ENCODE measurements at places on chromosomes 3 and 15.

DNA sequence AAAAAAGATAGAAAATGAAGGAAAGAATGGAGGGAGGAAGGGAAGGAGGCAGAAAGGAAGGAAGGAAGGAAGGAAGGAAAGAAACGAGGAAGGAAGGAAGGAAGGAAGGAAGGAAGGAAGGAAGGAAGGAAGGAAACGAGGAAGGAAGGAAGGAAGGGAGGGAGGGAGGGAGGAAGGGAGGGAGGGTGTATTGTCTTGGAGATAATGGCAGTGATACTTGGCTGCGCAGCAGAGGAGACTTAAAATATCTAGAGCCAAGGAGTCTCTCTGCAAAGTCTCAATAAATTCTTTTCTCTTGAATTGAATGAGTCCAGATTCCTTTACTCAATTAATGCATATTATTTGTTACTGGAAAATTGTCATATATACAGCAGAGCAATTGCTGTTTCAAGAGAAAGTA is 1059.7 kb downstream of the ZPLD1 start:
- DNase-seq, result no peak

GRCh38 chr3:47176582-47176981 is 12.7 kb upstream of the SETD2 start:
- DNase-seq, result no peak

DNA sequence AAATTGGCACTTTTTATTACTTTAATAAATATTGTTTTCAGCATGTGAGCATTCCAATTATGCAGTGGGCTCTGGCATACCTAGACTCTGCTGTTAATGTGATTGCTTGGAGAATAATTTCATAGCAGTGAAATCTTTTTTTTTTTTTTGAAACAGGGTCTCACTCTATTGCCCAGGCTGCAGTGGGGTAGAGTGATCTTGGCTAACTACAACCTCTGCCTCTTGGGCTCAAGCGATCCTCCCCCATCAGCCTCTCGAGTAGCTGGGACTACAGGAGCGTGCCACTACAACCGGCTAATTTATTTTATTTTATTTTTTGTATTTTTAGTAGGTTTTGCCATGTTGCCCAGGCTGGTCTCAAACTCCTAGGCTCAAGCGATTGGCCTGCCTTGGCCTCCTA is 14.6 kb upstream of the CORO2B start:
- no peak for DNase-seq

DNA sequence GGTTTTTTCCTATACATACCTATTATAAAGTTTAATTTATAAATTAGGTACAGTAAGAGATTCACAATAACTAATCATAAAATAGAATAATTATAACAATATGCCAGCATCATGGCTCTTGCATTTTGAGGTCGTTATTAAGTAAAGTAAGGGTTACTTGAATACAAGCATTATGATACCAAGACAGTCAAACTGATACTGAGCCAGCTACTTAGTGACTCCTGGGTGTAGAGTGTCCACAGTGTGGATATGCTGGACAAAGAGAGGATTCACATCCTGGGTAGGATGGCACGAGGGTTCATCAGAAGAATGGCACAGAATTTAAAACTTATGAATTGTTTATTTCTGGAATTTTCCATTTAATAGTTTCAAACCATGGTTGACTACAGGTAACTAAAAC is 157.2 kb upstream of the IL12A start:
- no peak for DNase-seq

GRCh38 chr15:60757831-60758570 is 279.1 kb upstream of the ICE2 start:
- peak; percentile 37 for DNase-seq

- DNase-seq, result no peak
These were observed 16.6 kb downstream of the FOXB1 start for GRCh38 chr15:60020736-60021135.

DNA sequence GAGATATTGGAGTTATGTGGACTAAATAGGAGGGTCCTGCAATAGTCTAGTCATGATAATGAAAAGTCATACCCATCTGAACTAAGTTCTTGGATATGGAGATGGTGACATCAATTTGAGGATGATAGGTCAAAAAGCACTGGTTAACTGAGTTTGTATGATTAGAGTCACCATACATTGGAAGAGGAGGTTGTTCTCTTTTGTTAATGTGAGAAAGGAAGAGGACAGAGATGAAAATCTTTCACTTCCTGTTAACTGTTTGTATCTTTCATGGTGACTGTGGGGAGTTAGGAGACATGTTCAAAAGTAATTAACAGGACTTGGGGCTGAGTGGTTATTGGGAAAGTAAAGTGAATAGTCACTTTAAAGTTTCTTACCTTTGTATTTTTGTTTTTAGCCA is 11.1 kb downstream of the TMEM62 start:
- DNase-seq, result no peak

DNA sequence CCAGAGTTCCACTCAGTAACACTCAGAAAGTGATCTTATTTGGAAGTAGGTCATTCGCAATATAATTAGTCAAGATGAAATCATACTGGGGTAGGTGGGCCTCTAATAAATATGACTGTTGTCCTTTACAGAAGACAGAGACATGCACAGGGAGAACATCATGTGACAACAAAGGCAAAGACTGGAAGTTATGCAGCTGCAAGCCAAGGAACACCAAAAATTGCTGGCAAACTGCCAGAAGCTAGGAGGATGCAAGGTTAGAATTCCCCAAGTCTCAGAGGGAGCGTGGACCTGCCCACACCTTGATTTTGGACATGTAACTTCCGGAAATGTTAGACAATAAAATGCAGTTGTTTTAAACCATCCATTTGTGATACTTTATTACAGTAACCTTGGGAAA is 471.5 kb upstream of the AGTR1 start:
- no peak for DNase-seq

GRCh38 chr15:52652984-52653383 is 26.2 kb downstream of the ATOSA start:
- peak; percentile 96 for DNase-seq

DNA sequence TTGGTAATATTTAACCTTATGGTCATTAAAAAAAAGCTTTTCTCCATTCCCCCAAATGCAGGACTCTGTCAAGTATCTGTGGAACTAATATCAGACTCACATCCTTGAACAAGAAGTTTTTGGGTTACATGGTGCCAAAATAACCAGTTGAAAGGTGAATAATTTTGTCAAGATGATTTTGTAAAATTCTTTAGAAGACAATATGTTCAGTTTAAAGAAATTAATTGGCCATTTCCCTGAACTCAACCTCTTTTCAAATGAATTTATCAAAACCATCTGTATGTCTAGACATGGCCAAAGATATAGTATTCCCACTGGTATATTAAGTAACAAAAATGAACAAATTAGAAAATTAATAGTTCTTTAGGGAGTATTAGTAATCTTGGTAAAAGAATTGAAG is 280.5 kb downstream of the MBNL1 start:
- no peak for DNase-seq

GRCh38 chr3:4332574-4332973 is 29.4 kb downstream of the SETMAR start:
- no peak for DNase-seq

GRCh38 chr3:114741066-114741465 is 406.0 kb downstream of the ZBTB20 start:
- no peak for DNase-seq

GRCh38 chr15:27328186-27328585 is 357.2 kb downstream of the GABRG3 start:
- DNase-seq, result no peak

DNA sequence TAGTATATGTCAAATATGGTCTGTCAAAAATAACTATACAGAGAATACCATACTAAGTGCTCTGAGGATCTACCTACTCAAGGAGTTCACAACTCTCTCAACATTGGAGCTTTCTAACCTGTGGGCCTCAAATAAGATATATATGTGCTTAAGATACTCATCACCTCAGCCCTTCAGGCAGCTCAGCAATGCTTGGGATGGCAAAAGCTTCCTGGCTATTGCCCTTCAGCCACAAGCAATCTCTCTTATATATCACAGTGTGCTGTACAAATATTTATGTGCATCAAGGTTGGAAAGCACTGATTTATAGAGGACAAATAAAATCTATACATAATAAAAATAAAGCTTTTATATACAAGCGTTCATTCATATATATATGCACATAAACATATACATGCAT is 40.3 kb downstream of the ICE2 start:
- DNase-seq, result no peak

DNA sequence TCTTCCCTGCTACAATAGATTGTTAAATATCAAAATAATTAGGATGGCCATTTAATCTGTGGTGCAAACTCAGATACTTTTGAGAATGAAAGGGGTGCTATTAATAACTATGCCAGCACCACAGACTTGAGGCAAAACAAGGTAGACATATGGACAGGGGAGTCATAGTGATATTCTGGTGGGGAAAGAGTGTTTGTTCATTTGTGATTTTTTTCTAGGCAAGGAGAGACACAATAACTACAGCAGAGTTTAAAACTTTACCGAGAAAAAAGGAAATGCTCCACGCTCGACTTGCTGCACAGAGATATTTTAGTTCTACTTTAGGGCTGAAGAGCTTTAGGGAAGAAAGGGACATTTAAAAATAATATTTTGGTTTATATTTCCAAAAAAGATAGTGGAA is 611.2 kb upstream of the GRM7 start:
- no peak for DNase-seq

DNA sequence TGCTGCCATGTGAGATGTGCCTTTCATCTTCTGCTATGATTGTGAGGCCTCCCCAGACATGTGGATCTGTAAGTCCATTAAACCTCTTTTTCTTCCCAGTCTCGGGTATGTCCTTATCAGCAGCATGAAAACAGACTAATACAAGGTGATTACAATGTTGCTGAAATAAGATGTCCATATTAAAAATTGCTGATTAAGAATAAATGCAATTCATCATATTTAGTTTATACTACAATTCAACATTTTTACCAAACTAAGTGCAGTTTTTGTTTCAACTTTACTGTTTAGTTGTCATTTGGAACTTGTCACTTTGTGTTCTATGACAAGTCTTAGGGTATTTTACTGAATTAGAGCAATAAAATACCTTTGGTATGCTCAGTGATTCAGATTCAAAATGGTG is 127.6 kb upstream of the TMCO5A start:
- no peak for DNase-seq

DNA sequence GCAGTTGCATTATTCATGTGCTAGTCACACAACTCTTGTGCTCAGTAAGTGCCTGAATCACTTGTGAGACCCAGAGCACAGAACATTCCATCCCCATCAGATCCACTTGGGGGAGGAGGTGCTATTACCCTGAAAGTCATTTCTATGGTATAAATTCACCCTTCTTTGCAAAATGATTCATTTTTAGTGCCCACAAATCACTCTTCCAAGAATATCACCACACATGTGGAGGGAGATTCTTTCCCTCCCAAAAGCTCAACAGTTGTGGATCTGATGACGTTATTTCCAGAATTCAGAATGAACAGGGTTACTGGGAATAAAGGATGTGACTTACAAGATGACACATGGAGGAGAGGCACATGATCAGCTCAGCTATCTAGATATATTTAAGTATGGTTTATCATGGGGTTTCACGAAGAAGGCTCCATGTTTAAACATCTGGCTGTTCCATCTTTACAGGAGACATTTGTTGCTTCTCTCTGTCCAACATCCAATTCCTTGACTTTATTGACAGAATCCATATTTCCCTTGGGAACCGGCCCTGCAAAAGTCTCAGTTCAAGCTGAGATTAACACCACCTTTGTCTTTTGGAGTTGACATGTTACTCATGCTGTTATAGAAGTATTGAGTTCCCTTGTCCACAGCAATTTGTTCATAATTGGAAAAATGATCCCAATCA is 214.2 kb upstream of the PROK2 start:
- DNase-seq, result peak; percentile 98

- DNase-seq, result no peak
These were observed 109.0 kb upstream of the ADAMTS9 start for GRCh38 chr3:64796607-64797399.

- no peak for DNase-seq
These were observed 376.0 kb upstream of the PDZRN3 start for GRCh38 chr3:74000725-74001124.

GRCh38 chr15:90654233-90655136 is 62.7 kb upstream of the BLM start:
- no peak for DNase-seq

DNA sequence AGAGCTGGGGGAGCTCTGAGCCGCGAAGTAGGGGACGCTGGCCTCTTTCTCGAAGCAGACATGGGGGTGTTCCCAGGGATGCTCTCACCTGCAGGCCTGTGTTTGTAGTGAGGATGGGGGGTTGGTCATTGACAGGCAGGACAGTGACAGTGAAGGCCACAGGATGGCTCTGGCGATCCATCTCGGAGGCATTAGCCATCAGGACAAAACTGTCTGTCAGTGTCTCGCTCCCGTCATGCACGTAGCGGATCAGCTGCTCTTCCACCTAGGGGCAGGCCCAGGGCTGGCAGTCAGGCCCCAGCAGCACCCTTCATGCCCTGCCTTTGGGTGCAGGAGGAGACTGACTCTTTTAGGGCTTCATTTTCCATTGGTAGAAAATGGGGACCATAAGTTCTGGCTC is 28.0 kb downstream of the CSPG4 start:
- DNase-seq, result no peak

GRCh38 chr3:64806668-64807605 is 119.1 kb upstream of the ADAMTS9 start:
- peak; percentile 68 for DNase-seq

GRCh38 chr3:3551981-3552380 is 247.2 kb upstream of the LRRN1 start:
- DNase-seq, result no peak

- no peak for DNase-seq
These were observed 196.0 kb upstream of the TOPAZ1 start for GRCh38 chr3:44045476-44046275.

DNA sequence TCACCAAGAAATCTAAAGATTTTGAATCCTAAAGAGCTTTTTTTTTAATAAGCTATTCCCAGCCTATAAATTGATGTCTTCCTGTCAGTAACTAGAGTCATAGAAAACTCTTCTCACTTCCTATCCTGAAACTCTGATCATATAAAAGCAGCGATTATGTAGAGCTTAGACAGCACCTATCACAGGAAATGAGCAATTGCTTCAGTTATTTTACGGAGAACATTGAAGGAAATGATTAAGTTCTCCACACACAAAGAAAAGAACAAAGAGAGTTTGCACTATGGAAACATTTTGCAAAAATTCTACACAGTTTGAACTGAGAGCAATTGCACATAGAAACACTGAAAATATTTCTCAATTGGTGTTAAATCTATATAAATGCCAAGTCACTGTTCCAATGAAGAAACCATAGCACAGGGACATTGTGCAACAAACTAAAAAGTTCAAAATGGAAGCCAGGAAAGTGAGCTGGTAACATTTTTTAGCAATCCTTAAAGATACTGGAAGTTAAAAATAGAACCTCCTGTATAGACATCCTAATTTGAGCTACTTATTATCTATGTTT is 291.5 kb upstream of the ARHGEF26 start:
- peak; percentile 2 for DNase-seq
